ENCODE measurements at places on chromosomes 7 and 10.
A peak's percentile ranks its signal among the peaks of the same experiment; 100 is the strongest.

DNA sequence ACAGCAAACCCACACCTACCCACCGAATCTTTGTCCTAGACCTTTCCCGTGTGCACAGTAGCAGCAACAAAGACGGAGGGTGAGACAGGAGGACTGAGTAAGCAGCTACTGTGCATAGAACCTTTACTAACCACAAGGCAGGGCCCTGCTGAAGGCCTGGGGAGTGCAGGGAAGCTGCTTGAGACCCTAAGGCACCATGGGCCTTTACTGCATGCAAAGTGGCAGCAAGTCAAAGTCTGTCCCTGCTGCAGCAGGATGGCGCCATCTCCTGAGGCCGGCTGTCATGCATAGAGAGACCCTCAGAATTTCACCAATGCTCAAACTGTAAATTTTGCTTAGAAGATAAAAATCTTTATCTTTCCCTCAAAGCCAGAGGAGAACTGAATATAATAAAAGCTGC lies 610.5 kb downstream of the ACTR3B start:
- no peak for DNase-seq

- no peak for DNase-seq
Observed at GRCh38 chr7:99219185-99219767, 11.4 kb upstream of the KPNA7 start.

DNA sequence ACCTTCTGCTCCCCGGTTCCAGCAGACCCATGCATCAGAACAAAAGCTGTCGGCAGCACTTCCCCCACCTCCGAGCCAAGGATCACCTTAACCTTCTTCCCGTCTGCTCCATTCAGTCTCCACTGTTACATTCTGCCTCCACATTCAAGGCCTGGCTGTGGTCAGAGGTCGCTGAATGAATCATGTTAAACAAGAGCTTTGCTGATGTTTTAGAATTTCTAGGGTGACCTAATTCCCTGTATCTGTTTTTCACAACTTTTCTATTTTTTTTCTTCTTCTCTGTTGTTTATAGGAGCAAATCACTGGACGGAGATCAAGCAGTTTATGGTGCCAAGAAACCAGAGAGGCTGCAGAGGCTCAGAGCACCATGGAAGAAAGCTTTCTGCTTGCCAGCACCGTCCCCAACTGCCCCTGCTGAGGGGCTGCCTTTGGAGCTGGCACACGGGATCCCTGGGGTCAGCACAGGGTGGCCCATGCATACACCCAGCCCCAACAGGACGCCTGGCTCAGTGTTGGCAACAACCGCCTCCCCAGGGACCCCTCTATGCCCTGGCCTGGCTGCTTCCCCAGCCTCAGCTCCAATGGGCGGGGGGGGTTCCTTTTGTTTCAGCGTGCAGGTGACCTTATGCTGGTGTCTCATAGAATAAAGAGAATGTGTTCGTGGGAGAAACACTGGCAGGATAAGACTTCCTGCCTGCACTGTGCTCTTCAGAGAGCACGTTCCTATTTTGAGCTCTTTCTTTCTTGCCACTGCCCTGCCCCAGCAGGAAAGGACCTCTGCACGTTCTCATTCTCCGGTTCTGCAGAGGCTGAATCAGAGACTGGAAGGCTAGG lies 182.7 kb upstream of the LYZL2 start:
- DNase-seq, result no peak

DNA sequence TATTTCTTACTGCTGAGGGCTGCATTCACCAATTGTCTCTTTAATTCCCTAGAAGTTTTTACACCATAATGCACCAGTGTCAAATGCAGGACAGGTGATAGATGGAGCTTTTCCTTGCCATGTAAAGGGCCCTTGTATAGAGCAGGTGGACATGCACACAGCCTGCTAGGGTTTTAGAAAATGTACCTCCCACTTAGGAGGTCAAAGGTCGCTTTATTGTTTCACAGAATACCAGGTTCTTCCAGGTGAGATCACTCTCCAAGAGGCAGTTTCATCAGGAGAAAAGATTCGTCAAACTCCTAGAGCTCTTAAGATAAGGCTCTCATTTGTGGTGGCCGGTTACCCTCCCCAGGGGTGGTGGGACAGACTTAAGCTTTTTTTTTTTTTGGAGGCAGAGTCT lies 215.8 kb downstream of the PHTF2 start:
- DNase-seq, result no peak

DNA sequence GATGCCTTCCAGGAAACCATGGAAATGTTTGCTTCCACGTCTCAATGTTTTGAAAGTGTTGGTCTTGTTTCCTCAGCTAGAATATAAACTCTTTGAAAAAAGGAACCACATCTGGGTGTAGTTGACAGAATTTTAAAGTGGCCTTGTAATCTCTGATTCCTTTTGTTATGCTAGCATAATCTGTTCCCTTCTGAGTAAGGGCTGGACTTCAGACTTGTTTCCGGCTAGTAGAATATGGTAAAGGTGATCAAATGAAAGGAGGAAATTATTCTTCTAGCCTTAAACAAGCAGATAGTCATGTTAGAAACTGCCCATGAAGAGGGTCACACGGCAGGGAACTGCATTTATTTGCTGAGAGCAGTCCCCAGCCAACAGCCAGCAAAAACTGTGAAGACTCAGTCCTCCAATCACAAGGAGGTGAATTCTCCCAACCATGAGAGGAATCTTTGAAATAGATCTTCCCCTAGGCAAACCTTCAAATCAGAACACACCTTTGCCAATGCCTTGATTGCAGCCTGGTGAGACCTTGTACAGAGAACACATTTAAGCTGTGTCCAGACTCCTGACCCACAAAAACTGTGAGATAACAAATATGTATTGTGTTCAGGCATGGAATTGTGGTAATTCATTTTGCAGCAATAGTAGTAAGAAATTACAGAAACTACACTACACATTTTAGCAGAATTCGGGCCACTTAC lies 316.9 kb upstream of the SP8 start:
- DNase-seq, result no peak

- DNase-seq, result no peak
Observed at GRCh38 chr7:120400806-120401455, 128.0 kb downstream of the KCND2 start.

DNA sequence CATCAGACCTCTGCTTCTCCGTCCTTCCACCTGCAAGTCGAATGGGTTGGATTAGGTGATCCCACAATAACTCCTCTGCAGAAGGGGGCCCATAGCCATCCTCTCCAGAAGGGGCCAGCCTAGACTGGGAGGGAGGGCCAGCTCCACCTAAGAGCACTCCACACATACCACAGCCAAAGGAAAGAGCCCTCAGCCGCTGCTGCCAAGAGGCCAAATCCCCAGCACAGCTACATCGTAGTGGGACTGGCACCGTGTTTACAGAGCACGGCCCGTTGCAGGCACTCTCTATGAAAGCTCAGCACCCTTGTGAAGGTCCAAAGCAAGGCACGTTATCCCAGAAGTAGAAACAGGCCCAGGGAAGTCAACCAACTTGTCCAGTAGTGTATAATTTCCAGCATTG lies 5.4 kb downstream of the KCNH2 start:
- no peak for DNase-seq

- DNase-seq, result peak; percentile 86
Observed at GRCh38 chr7:131007439-131008330, 273.7 kb upstream of the KLF14 start.

DNA sequence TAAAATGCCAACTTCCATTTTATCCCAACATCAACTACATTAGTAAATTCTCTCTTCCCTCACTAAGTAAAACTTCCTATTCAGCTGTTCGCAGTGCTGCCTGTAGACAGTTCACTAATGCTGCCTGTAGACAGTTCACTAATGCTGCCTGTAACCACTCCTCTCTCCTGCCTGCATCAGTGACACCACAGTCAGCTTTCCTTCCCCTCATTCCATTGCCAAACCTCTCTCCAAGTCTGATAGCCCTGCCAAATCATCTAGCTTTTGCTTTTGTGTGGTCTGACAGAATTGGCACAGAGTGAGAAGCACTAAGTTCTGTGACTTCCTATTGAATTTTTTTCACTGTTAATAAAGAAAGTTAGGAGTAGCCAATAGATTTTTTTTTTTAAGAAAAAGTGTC lies 43.0 kb upstream of the MACC1 start:
- DNase-seq, result no peak

DNA sequence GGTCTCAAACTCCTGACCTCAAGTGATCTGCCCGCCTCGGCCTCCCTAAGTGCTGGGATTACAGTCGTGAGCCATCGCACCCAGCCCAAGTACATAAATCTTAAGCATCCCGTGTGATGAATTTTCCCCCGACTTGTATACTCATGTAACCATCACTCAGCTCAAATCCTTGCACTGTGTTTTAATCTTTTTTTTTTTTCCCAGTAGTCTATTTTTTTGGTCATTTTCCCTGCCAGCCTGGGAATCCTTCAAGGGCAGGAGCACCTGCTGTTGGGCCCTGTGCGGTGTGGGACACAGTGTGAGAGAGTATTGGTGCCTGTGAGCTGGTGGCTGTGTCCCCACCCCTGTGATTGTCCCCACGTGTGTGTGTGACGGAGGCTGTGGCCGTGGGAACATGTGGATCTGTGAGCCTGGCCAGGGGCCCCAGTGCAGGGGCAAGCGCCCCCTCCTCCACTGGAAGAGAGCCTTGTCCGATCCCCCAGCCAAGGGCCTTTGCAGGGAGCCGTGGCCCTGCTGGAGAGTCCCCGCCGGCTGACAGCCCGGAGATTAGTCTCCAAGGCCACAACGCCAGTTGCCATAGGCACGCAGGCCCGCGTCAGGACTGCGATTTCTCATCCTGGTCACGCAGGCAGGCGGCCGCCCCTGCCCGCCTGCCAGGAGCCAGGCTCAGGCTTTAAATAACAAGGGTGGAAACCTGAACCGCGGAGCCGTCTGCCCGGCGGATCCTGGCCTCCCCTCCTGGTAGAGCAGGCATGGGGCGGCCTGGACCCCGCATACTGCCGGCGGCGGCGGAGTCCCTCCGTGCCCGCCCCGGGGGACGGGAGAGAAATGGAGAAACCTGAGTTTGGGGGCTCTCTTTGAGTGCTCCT lies 26.5 kb downstream of the GTF2IRD1 start:
- DNase-seq, result peak; percentile 88

- DNase-seq, result peak; percentile 11
Observed at GRCh38 chr7:128672927-128673517, 930 bp downstream of the GARIN1A start.

- DNase-seq, result peak; percentile 72
Observed at GRCh38 chr7:149662591-149663095, 110.7 kb downstream of the ZNF467 start.

All from suppressor macrophage treated with lipopolysaccharide for 4 hours (primary cell).